ENCODE measurements at places on chromosomes 7 and 10. TPM values are rescaled to one million over a fixed set of nuclear protein-coding genes. Genes with fewer than 3 reads are reported as not detected.

The TFPI2 gene
- total RNA-seq = 4.0 TPM

- DNase-seq = no peak
Observed at GRCh38 chr7:80187279-80187678, 52.6 kb downstream of the GNAI1 start.

The DEPP1 gene
- 45.8 TPM for total RNA-seq

- DNase-seq = no peak
Observed at GRCh38 chr10:127276794-127277462, 80.5 kb upstream of the INSYN2A start.

GRCh38 chr7:49692516-49692915, 80.9 kb upstream of the VWC2 start:
- no peak for DNase-seq

GRCh38 chr10:77349226-77349625, 288.4 kb downstream of the KCNMA1 start:
- no peak for DNase-seq

The NYAP1 gene
- total RNA-seq = 1.2 TPM

GRCh38 chr10:48926255-48926654, 13.4 kb downstream of the LRRC18 start:
- DNase-seq = no peak

DNA sequence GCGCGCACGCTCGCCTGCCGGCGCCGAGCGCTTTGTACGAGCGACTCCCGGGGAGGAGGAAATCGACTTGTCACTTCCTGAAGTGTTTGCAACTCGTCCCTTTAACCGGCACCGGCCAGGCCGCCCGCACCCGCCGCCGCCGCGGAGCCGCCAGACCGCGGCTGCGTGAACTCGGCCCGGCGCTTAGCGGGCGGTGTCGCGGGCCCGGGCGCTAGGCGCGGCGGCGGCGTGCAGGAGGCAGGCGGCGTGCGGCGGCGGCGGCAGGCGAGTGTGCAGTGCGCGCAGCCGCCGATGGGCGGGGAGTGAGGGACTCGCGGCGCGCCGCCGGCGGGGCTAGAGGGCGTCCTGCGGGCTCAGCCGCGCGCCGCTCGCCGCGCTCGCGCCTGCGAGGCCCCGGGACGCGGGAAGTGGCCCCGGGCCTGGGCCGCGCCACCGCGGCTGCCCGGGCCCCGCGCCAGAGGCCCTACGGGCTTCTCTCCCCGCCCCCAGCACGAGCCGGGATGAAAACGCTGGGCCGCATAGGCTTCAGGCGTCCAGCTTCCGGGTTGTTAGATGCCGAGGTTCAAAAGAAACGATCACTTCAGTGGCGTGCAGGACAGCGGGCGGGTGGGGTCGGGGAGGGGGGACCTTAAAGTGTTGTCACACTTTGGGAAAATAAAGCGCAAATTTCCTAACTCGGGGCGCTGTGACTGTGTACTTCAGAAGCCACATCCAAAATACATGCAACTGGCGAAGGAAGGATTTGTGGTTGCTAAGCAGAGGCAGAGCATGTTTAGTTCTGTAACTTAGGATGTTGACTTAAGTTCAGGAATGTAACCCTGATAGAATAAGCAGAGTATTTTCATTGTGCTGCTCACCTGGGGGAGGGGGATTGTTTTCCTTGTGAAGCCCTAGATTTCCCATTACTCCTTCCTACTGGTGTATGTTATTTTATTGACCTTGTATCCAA, at the start of gene FAM53B:
Gene FAM53B (minus strand): TSS at position 277 of the 949 bp plus-strand sequence. CDS start 37,665 bp downstream, outside the sequence.
- peak; percentile 77 for DNase-seq

DNA sequence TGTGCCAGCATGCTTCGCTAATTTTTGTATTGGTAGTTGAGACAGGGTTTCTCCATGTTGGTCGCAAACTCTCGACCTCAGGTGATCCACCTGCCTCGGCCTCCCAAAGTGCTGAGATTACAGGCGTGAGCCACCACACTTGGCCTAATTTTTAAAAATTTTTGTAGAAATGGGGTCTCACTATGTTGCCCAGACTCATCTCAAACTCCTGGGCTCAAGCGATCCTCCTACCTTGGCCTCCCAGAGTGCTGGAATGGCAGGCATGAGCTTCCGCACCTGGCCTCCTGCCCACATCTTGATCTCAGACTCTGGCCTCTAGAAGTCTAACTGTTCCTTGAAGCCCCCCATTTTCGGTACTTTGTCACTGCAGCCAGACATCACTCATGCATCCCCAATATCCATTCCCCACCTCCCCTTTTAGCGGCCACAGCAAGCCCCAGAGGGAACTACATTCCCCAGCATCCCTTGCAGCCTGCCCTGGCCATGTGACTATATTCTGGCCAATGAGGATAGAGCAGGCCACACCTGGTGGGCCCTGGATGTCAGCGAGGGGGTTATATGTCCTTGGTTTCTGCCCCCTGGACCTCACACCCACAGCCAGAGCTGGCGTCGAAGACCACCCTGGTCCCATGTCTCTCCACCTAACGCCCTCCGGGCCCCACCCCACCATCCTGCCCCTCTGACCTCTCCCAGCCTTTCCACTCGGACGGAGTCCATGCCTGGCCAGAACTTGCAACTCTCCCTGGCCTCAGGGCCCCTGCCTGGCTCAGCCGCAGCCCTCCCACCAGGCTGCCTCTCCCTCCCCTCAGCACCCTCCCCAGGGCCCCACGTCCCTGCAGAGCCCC, 33.8 kb downstream of the MICALL2 start:
- no peak for DNase-seq

GRCh38 chr7:70406186-70406949, 725.6 kb upstream of the GALNT17 start:
- DNase-seq = no peak

DNA sequence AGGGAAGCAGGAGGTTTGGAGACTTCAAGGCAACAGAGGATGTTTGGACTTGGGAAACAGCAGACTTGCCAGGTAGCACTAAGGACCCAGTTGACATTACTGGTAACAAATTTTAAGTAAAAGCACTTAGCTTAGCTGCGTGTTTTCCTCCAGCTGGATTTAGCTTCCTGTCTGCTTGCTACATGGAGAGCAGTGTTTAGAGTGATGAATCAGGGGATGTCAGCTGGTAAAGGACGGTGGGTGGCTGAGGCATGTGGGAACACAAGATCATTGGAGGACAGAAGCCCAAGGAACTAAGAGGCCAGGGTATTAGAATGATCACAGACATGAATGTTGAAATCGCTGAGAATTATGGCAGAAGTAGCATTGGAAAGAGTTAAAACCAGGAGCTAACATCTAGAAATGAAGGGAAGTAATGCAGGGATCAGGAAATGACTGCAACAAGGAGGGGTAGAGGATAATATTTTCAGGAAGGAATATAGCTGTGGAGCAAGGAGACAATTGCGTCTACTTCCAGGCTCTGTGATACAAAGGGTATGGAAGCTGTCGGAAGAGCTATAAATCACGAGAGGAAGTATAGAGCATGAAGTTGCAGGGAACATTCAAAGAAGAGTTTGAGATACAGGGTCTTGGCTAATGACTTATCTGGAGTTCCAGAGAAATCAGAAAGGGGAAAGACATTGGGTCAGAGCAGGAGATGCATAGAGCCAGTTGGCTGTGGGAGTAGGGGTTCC, 34.4 kb downstream of the CALD1 start:
- DNase-seq = no peak

DNA sequence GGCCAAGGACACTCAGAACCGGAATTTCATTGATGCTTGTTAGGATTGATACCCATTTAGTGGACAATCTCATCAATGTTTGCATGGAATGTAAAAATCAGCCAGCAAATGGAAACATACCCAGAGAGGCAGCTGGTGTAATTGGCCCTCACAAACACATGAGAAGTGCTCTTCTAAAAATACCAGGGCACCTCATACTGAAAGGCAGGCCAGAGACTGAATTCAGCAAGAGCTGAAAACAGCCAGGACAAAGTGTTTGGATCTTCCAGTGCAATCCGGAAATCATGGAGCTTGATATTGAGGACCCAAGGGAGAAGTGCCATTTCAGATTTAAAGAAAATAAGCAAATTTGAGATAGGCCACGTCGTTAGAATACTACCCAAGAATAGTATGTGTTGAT, 498.6 kb downstream of the GALNT17 start:
- no peak for DNase-seq

- no peak for DNase-seq
Observed at GRCh38 chr10:14810969-14811953, 26.6 kb downstream of the CDNF start.

The ZNF425 gene
- 2.8 TPM for total RNA-seq

DNA sequence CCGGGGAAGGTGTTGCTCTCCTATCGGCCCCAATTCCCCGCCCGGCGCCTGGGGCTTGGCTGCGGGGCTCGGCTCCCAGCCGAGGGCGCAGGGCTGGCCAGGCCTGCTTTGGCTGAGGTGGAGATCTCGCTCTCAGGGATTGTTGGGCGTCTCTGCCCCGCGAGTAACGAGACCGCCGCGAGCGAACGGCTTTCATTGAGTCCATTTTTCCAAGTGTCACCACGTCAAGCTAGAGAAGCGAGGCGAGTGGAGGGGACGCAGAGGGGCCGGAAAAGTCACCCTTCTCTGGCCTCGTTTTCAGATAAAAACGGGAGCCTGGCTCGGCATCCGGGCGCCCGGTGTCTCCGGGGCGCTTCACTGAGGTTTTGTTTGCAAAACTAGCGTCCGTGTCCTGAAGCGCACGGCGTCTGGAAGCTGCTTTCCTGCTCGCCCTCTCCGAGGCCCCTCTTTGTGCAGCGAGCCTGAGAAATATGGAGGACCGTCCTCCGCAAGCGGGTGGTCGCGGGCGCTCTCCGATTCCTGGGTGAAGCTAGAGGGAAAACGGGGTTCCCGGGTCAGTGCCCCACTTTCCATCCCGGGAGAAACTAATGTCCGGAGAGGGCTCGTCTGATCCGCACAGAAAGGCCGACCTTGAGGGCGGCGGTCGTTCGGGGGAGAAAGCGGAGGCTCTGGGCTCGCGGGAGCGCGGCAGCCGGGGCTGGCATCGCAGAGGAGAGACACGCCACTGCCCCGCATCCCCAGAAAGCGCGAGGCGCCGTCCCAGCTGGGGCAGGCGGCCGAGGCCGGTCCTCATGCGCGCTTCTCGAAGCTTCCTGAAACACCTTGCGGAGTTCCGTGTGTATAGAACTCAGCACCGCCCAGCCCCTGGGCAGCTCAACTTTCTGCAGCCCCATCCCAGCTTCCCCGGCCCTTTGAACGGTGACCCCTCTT, 3.5 kb upstream of the EN2 start:
- DNase-seq = no peak

DNA sequence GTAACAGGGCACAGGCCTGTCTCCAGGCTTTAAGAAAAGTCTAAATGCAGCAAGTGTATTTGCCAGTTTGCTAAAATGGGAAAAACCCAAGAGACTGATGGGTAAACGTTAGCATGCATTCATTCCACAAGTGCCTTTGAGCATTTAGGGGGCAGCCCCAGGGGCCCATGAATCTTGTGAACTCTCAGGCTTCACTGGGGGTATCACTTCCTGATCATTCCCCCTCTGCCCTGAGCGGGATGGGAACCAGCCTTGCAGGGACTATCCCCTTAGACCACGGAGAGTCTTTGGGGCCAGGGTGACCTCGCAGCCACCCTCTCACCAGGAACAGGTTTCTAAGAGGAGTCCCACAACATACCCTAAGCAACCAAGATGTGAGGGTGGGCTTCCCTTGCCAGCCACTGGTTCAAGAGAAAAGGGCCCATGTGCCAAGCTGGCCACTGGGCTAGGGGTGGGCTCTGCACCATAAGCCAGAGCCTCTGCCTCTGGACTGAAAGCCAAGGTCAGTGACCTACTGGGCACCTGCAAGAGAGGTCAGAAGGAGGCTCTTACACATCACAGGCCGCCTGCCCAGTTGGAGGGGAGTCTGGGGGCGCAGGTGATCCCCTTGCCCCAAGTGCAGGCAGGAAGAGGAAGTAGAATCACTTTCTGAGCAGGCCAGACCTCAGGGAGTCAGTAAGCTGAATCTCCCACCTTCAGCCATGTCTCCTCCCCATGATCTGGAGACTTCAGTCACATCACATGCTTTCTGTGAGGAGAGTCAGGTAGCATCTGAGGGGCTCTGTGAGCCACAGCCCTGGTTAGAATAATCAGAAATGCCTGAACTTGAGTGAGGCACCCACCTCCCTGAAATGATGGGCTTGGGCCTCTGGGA, 75.0 kb downstream of the C10orf105 start:
- no peak for DNase-seq

DNA sequence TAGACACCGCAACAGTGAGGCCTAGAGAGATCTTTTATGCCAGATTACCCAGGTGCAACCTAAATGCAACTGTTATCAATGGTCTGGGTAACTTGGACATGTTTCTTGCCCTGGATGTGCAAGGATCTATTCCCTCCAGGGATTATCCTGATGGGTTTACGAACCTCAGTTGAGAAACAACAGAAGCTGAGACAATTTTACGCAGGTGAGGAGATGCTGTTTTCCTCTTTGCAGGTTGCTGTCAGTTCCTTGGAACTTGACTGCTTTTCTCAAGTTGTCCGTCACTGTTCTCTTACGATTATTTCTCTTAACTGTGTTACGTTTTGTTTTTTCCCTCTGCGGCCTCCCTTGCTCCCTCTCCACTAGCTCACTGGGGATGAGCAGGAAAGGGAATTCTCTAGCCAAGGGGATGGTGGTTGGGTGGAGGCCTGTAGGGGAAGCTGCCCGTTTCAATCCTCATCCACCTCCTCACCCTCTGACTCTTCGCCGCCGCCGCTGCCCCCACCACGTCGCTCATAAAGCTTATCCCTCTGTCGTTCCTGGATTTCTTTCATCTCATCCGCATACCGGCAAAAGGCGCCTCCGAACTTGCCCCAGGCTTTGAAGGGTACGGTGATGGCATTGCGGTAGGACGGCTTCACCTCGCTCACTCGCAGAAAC, 1.2 kb downstream of the PURB start:
- no peak for DNase-seq

GRCh38 chr10:16964576-16965343, 147.5 kb upstream of the RSU1 start:
- DNase-seq = no peak

The ASZ1 gene
- total RNA-seq = not detected

DNA sequence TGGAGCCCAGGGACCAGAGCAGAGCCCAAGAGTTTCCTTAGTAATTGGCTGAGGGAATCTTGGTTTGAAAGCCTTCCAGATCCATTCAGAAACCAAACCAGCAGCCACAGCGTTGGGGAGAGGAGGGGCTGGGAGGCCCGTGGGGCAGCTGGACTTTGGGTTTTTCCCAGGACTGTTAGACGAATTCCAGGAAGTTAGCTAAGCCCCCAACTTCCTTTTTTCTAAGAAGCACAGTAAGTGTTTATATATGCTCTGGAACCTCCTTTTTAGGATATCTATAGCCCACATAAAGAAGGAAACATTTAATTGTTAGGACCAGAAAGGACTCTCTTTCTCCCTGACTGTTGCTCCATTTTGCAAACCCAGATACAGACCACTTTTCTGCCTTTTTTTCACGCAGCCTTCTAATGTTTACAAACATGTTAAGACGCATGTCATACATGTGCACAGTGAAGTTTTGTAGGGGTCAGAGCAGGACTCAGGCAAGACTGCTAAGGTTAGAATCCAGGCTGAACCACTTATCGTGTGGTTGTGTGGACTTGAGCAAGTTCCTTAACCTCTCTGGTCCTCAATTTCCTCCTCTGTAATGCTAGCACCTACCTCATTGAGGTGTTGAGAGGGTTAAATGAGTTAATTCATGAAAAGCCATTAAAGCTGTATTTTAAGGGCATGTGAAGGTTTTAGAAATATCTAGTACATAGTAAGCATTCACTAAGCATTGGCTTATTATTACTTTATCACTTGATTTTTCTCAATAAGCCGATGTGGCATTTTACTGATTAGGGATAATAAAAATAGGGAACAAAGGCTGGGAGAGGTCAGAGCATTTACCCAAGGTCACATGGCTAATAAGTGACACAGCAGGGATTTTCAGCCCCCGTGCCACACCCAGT, 42.4 kb downstream of the TBATA start:
- peak; percentile 35 for DNase-seq

GRCh38 chr10:79552143-79552542, 8.1 kb downstream of the SFTPA2 start:
- DNase-seq = no peak

The TMEM26 gene
- 0.55 TPM for total RNA-seq

All from mucosa of gallbladder (tissue), 1 donor.